ENCODE measurements at places on chromosomes 1 and 21.

DNA sequence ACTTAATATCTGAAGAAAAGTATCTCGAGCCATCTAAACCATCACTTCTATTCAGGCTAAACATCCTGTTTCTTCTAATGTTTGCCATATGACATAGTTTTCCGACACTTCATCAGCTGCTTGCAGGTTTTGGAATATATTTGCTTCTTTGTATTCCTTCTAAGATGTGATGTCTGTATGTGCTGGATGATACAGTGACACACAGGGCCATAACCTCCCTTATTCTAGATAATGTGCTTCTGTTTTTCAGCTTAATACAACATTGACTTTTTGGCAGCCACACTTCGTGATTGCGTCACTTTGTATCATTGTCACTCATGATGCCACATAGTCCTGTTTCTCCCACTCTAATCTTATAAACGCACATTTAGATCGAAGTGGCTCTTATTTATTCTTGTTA lies 156.3 kb downstream of the CRB1 start:
- no peak for DNase-seq

DNA sequence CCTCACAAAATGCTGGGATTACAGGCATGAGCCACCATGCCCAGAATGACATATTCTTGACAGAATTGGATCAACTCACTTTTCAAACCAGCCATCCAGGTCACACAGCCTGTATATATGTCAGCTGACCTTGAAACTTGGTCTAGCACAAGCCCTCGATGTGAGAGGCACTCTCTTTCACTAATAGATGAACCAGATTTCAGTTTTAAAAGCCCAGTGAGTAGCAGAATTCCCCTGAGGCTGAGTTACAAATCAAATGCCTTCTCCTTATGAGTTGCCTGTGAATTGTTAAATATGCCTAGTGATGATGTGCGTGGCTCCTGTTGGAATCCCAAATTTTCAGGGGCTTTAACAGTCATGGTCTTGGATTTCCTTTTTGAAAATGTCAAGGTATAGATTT lies 88.7 kb downstream of the CD247 start:
- DNase-seq: no peak

GRCh38 chr1:63368131-63368530 lies 704 bp downstream of the ALG6 start:
- DNase-seq: peak; percentile 33

DNA sequence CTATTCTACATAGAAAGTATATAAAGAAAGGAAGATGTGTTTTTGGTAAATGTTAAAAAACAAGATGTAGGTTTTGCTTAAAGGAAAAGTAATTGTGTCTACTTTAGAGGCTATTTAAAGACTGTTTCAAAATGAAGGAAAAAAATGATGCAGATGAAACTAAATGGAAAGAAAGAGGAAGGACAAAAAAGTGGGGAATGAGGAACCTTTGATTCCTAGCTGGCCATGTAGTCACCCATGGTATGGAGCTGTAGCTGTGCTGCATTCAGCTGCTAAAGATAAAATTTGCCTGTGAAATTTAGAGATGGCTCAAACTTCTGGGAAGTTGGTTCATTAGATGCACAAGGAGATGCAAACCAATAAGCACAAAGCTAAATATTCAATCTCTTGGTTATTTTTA lies 86.8 kb upstream of the SERBP1 start:
- no peak for DNase-seq

GRCh38 chr1:7813677-7814373 lies 29.7 kb downstream of the PER3 start:
- no peak for DNase-seq

GRCh38 chr1:7402548-7402850 lies 368.6 kb upstream of the VAMP3 start:
- no peak for DNase-seq

DNA sequence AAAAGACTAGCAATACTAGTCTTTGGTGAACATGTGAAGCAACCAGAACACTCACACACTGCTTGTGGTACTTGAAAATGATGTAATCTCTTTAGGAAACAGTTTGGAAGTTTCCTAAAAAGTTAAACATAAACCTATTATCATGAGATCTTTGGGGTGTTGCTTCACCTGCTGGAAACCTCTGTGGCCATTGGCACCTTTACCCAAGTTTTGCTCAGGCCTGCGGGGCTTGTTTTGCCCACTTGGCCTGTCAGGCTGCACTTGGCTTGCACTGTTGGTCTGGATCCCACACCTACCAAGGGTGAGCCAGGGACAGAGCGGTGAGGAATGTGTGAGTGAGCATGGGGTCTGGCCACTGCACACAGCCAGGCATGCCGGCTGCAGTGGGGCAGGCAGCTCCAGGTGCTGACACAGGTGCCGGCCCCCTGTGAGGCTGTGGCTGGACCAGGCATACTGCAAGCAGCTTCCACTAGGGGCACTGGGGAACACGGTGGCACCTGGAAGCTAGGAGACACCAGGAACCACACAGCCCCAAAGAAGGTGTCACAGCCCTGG lies 14.4 kb upstream of the FNBP1L start:
- DNase-seq: peak; percentile 14

- no peak for DNase-seq
These were observed 38.9 kb upstream of the ADARB1 start for GRCh38 chr21:45035477-45035848.

- peak; percentile 43 for DNase-seq
These were observed 497.1 kb downstream of the PTPRC start for GRCh38 chr1:199135901-199136300.

DNA sequence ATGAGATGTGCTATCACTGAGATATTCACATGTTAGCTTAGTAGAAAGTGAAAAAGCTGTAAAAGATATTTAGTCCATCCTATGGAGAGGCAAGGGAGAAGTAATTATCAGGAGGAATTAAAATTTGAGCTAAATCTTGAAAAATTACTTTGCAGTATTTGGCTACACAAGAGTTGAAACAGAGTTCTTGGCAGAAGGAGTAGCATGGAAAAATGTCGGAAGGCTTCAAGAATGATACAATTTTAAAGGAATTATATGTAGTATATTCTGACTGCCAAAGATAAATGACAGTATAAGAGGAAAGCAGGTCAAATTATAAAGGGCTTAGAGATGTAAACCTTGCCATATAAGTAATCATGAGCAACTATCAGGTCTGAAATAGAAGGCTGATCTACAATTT lies 518.9 kb downstream of the BRINP3 start:
- DNase-seq: no peak

DNA sequence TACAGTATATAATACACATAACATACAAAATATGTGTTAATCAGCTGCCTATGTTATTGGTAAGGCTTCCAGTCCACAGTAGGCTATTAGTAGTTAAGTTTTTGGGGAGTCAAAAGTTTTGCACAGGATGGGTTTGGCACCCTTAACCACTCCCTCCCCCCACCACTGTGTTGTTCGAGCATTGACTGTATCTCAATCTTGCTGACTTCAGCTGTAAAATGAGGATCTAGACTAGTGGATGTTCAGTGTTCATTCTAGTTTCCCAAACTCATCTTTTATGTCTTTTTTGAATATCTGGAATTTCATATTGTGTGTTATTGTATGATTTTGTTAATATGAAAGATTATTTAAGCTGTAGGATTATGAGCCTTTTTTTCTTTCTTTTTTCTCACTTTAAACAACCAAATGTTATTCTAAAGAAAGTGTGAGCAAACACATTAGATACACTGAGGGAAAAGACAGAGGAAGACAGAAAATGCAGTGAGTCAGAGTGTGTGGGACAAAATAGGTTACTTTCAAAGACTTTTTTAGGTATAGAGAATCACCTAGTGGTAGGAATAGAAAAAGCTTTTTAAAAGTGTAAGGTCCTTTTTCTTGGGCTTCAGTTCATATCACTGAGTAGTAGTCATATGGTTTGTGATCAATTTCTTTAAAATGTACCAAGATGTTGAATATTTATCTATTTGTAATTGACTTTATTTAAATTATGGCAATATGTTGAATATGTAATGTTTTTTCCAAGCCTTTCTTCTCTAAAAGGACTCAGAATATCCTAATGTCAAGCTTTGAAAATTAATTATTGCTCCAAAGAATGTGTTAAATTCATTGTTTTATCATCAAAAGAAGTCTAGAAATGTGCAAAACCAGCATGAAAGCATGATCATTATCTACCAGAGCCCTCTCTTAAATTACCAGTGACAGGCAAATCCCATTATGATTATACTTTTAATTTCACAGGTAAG lies 17.9 kb upstream of the CENPF start:
- DNase-seq: peak; percentile 68

- DNase-seq: no peak
These were observed 75.9 kb downstream of the CAMTA1 start for GRCh38 chr1:6861075-6861724.

DNA sequence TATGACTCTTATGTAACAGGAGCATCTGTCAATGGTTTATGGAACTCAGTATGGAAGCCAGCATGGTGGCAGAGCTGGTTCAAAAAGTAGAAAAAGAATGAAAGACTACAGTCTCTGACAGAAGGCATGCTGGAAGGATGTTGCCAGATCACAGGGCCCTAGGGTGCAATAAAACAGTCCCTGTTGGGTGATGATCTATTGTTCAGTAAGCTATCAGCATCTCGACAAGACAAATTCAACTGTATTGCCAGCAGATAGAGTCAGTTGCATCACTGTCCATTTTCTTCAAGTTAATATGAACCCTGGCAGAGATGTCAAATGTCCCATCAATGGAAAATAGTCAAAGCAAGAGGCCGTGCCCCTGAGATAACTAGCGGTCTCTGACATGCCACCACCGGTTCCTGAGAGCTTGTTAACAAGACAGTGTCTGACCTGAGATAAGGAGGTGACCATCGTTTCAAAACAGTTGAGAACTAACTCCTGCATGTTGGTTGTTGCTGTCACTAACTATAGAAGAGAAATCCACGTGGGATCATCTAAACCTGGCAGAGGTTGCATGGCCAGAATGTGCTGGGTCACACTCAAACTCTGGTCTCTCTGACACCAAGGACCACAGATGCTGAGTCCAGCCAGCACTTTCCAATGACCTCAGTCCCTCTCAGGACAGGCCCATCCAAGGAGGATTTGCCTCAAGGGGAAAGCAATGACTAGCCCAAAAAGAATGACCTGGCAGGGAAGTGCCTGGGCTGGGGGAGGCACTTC lies 125.9 kb downstream of the RIPK4 start:
- DNase-seq: no peak

- DNase-seq: no peak
These were observed 145.8 kb upstream of the SYT6 start for GRCh38 chr1:114299331-114299975.

DNA sequence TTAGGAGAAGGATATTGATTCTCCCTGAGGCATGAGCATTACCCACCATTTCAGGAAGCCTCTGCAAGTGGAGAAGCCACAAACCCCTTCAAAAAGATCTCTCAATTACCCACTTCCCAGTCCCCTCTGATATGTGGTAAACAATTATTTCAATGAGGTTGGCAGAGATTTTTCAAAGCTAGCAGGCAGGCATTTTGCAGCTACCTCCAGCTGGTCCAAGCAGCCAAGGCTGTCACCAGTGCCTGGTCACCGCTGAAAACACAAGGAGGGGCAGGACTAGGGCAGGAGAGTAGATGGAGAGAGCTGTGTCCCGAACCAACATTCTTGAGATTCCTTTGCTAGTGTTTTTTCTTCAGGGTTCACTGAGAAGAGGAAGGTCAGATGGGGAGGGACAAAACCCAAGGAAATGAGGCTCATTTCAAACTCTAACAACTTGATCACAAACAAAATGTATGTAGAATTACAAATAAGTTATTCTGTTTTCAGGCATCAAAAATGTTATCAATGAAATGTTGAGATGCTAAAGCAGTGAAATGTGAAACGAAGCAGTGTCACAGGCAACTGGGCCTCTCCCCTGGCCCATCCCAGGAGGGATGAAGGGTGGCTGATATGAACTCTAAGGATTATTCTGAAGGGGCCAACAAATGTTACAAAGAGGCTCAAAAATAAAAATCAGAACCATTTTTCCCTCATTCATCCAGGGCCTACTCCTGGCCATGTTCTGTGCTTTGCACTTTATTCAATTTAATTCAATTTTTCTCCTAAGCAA lies 22.3 kb downstream of the APP start:
- no peak for DNase-seq

GRCh38 chr1:1200876-1201810 lies 5.2 kb downstream of the TNFRSF18 start:
- peak; percentile 62 for DNase-seq

GRCh38 chr1:110618668-110619067 lies 12.5 kb upstream of the KCNA2 start:
- DNase-seq: no peak

DNA sequence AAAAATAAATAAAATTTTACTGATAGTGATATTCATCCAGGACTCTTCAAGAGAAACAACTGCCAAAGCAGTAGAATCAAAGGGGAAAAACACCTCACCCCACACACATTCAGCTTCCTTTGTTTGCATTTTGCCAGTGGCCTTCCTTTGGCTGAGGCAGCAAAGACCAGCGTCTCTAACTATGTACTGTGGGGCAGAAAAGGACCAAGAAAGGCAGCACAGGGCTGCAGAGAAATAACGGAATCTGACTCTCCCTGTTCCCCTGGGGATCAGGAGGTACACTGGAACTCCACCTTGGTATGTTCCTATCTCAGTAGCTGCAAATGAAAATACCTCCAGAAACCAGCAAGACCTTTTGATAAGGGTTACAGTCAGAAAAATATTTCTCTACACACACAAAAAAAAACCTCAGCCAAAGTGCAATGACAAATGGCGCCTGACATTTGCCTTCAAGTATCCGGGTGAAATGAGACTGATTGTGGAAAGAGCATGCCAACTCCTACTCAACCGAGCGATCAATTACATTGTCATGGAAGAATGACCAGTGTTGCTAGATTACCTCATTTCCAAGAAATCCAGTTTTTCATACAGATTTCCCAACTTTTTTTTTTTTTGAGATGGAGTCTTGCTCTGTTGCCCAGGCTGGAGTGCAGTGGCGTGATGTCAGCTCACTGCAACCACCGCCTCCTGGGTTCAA lies 50.9 kb downstream of the TARBP1 start:
- DNase-seq: no peak

DNA sequence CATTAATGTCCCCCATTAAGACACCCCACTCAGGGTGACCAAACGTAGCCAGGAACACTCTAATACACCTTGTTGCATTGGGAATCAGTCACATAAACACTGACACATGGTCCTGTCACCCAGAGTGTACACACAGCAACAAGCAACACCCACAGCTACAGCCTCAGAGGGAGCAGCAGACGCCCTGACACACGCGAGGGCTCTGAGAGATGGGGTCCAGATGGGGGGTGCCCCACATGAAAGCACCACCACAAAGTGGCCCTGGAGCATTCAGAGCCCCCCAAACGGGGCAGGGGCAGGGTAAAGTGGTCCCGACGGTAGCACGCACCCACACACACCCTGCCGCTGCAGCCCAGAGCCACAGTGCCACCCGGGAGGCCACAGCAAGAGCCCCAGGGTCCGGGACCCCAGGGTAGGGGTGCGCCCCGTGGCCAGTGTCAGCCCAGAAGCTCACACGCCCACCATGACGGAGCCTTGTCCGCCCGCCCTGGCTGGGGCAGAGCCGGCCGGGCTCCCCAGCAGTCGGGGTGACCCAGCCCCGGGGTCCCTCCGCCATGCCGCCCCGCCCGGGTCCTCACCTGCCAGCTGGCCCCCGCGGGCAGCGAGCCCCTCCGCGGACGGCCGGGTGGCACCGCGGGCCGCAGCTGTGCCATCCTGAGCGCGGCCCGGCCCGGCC lies 47.3 kb downstream of the RAP1GAP start:
- no peak for DNase-seq

Data from NCI-H69 (cell line).